Osteocyte (in vitro differentiated cells): ENCODE measurements at places on chromosomes 16 and 17. TPM values are rescaled to one million over a fixed set of nuclear protein-coding genes. Genes with fewer than 3 reads are reported as not detected.

DNA sequence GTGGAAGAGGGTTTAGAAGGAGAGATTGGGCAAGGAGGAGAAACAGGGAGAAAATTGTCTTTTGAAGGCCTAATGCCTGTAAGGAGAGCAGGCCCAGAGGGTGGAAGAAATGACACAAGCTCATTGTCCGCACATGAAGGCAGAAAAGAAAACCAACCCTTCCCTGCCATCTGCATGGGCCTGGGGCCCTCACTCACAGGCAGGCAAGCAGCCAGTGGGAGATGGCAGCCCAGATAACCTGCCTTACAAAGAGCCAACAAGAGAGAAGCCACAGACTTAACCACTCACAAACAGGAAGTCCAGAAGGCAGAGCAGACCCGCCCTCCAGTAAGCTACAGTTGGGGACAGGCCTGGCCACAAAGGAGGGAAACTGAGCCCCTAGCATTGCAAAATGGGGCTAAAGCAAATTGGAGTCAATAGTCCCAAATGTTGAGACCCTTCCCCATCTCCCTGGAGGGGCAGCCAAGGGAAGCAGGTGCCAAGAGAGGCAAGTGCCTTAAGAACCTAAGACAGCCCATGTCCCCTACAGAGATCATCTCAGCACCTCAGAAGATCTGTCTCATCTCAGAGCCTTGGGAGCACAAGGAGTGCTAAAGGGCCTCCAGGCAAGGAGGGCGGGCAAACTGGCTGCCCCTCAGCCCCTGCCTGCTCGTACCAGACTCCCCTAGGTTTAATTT lies 7.3 kb upstream of the TSPOAP1 start:
- DNase-seq = no peak
- H3K4me3 ChIP-seq = no peak overlapping the region
- no peak overlapping the region for H3K27ac ChIP-seq
- no peaks in the 10 kb centered on the region for H3K27me3 ChIP-seq
- H3K4me1 ChIP-seq = peaks cover 5% of the 10 kb centered on the region

GRCh38 chr16:56614549-56614991 lies 6.2 kb downstream of the MT2A start:
- no peak for DNase-seq
- no peaks in the 10 kb centered on the region for H3K27me3 ChIP-seq
- H3K27ac ChIP-seq = peak overlapping the region; percentile 23
- no peaks in the 10 kb centered on the region for H3K36me3 ChIP-seq
- no peak overlapping the region for H3K4me3 ChIP-seq
- H3K4me1 ChIP-seq = peaks cover 39% of the 10 kb centered on the region

DNA sequence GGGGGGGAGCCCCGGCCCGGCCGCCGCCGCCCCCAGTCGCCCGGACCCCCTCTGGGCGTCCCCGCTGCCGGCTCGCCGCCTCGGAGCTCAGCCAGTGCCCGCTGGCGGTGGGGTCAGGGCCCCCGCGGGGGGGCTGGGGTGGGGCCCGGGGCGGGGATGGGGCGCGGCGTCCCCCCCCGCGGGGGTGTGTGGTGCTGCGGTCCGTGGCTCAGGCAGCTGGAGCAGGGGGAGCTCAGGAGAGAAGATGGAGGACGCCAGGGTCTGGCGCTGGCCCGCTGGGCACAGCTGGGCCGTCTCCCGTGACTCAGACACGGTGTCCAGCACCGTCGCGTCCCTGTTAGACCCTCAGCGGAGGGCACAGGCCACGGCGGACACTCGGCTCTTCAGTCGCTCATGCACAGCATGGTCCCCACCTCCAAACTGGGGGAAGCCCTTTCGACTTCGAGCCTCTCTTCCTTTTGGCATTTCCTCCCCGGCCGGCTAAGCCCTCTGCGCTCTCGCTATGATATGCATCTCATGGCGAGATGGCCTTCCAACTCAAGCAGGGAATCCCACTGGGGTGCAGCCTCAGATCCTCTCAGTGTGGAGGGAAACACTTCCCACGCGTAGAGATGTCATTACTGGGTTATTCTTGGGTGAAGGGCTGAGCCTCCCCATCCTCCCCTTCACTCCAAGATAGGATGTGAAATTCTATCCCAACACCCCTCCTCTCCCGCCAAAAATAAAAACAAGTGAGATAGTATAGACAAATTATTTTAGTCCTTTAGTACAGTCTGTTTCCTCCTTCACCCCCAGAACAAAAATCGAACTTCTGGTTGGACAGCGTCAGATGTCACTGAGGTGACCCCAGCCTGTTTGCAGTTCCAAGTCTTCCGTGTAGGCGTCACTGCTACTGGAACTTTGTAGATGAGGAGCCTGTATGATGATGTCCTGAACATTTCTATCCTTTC lies 522 bp upstream of the VEZF1 start:
- no peaks in the 10 kb centered on the region for H3K27me3 ChIP-seq
- DNase-seq = peak; percentile 92
- peak overlapping the region; percentile 81 for H3K4me3 ChIP-seq

- no peaks in the 10 kb centered on the region for H3K27me3 ChIP-seq
- H3K36me3 ChIP-seq = no peaks in the 10 kb centered on the region
- peaks cover 3% of the 10 kb centered on the region for H3K4me1 ChIP-seq
- H3K27ac ChIP-seq = no peak overlapping the region
- DNase-seq = no peak
Measured at GRCh38 chr16:12458591-12459358, 344.9 kb downstream of the CPPED1 start.

DNA sequence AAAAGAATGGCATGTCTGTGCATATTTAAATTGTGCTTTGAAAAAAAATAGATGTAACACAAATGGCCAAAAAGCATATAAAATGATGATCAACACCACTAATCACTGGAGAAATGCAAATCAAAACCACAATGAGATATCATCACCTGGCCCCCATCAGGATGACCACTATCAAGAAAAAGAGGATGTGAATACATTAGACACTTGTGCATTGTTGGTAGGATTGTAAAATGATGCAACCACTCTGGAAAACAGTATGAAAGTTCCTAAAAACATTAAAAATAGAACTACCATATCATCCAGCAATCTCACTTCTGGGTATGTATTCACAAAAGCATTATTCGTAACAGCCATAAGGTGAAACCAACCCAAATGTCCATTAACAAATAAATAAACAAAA lies 91.5 kb downstream of the SPAG9 start:
- H3K4me1 ChIP-seq = peaks cover 33% of the 10 kb centered on the region
- H3K27ac ChIP-seq = peak overlapping the region; percentile 96
- DNase-seq = no peak
- peak overlapping the region; percentile 70 for H3K4me3 ChIP-seq

- H3K4me1 ChIP-seq = peaks cover 6% of the 10 kb centered on the region
- no peak for DNase-seq
- no peak overlapping the region for H3K27ac ChIP-seq
- no peaks in the 10 kb centered on the region for H3K36me3 ChIP-seq
Measured at GRCh38 chr16:89201439-89202377, 1.4 kb upstream of the SLC22A31 start.

DNA sequence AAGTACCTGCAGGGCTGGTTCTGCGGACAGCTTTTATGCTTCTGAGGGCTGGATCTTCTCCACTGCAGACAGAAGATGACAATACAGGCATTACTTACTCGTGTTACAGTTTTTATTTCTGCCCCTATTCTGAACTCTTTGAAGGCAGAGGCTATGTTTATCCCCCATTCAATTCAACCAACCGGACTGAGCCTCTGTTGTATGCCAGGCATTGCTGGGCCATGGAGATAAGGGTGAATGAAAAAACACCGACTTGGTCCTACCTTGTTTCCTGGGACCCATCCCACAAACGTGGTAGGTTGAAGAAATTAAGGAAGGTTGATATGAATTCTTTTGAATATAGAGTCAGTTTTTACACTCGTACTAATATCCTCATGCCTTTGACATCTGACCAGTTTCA lies 10.0 kb upstream of the HP start:
- H3K36me3 ChIP-seq = peaks cover 9% of the 10 kb centered on the region
- no peak overlapping the region for H3K4me3 ChIP-seq
- H3K27ac ChIP-seq = no peak overlapping the region
- no peaks in the 10 kb centered on the region for H3K4me1 ChIP-seq

DNA sequence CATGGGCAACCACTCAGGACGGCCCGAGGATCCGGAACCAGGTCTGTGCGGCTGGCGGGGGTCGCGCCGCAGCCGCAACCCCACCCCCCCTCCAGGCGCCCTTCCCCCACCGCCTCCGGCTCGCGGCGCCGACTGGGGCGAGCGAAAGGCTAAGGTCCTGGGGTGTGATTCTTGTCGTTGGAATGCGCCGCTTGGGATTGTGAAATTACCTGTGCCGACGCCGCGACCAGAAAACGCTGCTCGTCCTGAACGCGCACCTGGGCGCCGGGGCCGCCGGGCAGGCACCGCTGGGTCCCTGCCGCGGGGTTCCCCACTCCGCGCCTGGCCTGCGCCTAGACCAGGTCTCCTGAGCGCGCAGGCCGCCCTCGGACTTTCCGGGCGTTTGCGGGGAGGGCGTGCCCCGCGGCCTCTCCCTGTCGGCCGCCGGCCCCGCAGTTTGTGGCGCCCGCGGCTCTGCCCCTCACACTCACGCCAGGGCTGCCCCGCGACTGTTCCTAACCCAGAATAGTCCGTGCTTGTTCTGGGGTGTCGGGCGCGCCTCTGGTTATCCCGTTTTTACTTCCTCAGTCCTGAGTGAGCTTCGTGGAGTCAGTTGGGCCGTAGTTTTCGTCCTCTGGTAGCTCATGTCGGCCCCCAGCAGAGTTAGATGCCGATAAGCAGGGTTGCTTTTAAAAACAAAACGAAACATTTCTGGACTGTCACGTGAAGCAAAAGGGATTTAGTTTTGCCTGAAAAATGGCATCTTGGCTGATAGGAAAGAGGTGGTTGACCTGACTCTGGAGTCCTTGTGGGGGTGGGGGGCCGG lies 147.2 kb downstream of the SPECC1 start:
- DNase-seq = peak; percentile 82
- peaks cover 2% of the 10 kb centered on the region for H3K36me3 ChIP-seq
- H3K4me1 ChIP-seq = peaks cover 10% of the 10 kb centered on the region
- peak overlapping the region; percentile 81 for H3K4me3 ChIP-seq
- H3K27me3 ChIP-seq = peaks cover 8% of the 10 kb centered on the region

DNA sequence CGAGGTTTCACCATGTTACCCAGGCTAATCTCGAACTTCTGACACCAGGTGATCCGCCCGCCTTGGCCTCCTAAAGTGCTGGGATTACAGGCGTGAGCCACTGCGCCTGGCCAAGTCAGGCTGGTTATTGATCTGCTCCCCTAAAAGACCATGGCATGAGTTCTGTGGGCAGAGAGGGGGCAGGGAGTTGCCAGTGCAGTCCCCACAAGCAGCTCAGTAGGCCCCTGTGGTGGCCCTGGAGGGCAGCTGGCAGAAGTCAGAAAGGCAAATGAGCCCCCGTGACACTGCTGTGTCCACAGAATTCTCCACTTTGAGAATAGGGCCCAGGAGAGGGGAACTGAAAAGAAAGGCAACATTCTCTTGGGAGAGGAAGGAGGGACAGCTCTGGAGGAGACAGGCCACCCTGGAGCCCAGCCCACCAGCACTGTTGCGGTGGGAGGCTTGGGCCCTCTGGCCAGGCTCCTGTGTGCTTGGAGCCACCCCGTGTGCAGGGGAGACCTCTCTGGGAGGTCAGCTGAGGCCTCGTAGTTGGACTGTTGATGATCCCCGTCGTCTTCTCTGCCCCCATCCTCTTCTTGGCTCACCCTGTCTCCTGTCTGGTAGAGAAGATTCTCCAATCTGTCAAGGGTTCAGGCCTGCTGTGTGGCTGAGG lies 2.1 kb upstream of the AMDHD2 start:
- no peaks in the 10 kb centered on the region for H3K27me3 ChIP-seq
- no peak overlapping the region for H3K27ac ChIP-seq
- DNase-seq = no peak
- H3K4me3 ChIP-seq = no peak overlapping the region
- H3K36me3 ChIP-seq = peaks cover 4% of the 10 kb centered on the region

DNA sequence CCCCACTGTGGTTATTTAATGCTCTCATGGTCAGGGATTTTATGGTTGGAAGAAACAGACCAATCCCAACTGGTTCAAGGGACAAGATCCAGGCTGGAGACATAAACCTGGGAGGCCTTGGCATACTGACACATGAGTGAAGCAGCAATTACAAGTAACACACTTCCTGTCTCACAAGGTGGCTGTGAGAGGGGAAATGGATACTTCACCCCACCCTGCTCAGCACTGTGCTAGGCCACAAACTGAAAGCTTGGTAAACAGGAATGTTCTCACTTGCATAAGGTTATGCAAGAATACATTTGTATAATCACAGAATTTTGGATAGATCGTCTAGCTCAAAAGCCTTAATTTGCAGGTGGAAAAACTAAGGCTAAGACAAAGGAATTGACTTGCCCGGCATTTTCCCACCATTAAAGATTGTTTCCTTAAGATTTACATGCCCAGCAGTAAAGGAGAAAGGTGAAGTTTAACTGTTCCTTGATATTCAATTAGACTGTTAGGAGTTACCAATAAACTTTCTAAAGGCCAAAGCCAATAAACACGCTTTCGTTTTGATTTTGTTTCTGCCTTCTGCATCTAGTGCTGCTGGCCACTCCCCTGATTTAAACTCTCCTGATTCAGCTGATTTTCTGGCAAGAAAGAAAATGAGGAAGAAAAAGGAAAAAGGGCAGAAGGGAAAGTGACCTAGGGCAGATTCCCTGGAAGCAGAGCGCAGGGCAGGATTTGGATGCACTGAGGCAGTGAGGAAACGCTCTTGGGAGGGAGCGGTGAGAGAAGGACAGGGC lies 215.6 kb upstream of the CDH5 start:
- no peaks in the 10 kb centered on the region for H3K27me3 ChIP-seq
- H3K27ac ChIP-seq = peak overlapping the region; percentile 85
- H3K4me1 ChIP-seq = peaks cover 61% of the 10 kb centered on the region
- no peak overlapping the region for H3K4me3 ChIP-seq

DNA sequence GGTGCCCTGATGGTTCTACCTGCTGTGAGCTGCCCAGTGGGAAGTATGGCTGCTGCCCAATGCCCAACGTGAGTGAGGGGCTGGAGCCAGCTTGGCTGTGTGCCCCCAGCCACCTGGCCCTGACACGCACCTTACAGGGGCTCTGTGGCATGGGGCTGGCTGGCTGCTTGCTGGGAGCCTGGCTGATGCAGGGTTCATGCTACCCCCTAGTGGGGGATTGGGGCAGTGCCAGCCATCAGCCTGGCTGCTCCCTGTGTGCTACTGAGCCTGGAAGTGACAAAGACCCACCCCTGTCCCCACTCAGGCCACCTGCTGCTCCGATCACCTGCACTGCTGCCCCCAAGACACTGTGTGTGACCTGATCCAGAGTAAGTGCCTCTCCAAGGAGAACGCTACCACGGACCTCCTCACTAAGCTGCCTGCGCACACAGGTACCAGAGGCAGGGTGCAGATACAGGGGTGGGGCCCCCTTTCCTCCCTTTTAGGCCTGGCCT lies 5.7 kb downstream of the GRN start:
- H3K4me3 ChIP-seq = no peak overlapping the region
- peaks cover 10% of the 10 kb centered on the region for H3K4me1 ChIP-seq
- H3K27ac ChIP-seq = no peak overlapping the region
- H3K27me3 ChIP-seq = no peaks in the 10 kb centered on the region
- DNase-seq = peak; percentile 91

- no peak for DNase-seq
- no peaks in the 10 kb centered on the region for H3K36me3 ChIP-seq
- peaks cover 38% of the 10 kb centered on the region for H3K4me1 ChIP-seq
- peak overlapping the region; percentile 23 for H3K27ac ChIP-seq
- no peaks in the 10 kb centered on the region for H3K27me3 ChIP-seq
- H3K4me3 ChIP-seq = no peak overlapping the region
Measured at GRCh38 chr17:60604686-60605334, 4.8 kb downstream of the PPM1D start.

- H3K4me1 ChIP-seq = no peaks in the 10 kb centered on the region
- H3K4me3 ChIP-seq = no peak overlapping the region
- DNase-seq = peak; percentile 69
Measured at GRCh38 chr16:50494501-50495491, 53.4 kb upstream of the NKD1 start.

Gene MFSD11
- total RNA-seq = 33.0 and 34.7 TPM in 2 replicates

Gene MILR1
- total RNA-seq = not detected in 2 replicates

Gene CDRT4
- total RNA-seq = 9.6 and 10.1 TPM in 2 replicates

Gene CIBAR2
- total RNA-seq = not detected in 2 replicates

Gene HSD17B1
- total RNA-seq = 1.2 and 1.4 TPM in 2 replicates

Gene ANKRD40CL
- total RNA-seq = not detected in 2 replicates
